ENCODE measurements at places on chromosomes 12 and 14.

- no peak for DNase-seq
These were observed 370.6 kb upstream of the PRICKLE1 start for GRCh38 chr12:42960087-42960527.

DNA sequence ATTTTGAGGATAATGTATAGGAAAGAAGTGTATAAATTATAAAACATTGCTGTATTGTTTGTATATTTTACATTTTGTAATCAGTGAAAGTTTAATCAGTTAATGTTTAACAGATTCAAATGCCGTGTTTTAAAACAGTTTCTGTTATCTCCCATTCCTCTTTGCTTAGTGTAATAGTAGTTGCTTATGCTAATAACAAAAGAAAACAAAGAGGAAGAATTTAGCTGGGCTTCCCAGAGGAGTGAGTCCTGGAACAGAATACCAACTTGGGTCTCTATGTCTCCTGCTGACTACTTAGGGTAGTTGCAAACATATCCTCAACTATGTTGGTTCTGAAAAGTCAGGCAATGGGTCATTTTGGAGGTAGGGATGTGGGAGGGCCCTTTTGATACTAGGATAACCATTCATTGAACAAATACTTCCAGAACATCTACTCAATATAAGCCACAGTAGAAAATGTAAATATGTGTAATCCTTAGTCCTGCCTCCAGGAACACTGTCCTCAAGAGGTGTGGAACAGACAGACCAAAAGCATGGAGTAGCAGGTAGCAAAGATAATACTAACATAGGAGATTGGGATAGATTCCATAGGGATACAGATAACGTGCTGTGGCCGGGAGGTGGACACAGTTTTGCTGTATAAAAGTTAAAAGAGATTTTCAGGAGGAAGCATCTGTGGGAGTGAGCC lies 36.1 kb upstream of the EVL start:
- no peak for DNase-seq

DNA sequence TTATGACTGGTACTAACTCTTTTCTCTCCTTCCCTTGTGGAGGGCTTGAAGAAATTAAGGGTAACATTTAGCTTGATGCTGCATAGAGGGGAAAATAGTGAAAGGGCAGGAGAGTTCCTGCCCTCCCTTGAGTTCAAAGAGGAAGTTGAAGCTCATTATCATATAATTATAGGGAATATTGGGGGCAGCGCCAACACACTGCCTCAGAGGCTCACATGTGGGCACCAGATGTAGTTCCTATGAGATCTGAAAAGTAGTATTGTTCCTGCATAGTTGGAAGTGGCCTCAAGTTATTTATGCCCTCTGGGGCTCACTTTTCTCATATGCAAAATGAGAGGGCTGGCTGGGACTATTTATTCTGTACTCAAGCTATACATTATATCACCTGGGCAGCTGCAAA lies 33.0 kb upstream of the FGF23 start:
- DNase-seq = no peak

DNA sequence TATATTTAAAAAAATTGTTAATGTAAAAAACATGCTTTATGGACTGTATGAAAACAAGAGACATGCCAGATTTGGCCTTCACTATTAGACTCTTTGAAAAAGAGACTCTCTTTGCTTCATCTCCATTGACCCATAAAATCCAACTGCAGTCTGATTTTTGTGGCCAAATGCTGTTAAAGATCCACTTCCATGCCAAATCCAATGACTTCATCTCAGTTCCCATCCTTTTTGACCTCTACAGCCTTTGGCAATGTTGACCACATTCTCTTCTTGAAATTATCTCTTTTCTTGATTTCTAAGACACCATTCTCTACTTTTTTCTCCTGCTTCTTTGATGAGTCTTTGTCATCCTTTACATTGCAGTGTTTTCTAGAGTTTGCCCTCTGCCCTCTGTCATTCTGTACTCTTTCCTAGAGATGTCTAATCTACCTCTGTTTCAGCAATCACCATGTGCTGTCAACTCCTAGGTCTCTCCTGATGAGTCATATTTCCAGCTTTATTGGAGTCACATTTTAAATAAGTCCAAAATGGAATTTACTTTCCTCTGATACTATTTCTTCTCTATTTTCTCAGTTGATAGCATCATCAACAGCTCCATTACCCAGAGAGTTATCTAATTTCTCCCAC lies 2.4 kb downstream of the TMPRSS12 start:
- no peak for DNase-seq

DNA sequence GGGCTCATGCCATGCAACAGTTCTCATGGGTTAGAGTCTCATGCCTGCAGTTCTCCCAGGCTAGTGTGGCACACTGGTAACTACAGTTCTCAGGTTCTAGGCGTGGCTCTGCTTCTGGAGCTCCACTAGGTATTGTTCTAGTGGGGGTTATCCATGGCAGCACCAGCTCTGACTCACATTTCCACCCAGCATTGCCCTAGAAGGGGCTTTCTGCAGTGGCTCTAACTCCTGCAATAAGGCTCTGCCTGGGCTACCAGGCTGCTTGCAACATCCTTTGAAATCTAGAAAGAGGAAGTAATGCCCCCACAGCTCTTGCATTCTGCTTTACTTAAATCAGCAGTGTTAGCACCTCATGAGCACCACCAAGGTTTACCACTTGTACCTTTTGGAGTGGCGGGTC lies 220.3 kb upstream of the ARID2 start:
- no peak for DNase-seq

DNA sequence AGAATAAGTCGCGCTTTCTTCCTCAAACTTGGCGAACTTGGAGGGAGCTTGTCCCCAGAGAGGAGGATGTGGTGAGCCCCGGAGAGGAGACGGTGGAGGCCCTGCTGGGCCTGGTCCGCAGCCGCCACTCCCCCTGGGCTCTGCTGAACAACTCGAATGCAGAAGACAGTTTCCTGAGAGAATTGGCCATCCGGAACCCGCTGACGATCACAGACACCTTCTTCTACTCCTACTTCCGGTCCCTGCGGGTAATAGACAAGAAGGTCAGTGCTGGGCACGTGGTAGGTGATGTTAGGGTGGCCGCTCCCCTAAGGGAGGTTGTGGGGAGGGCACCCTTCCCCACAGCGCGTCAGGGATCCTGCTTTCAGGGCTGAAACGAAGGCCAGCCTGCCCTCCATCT lies 1.6 kb downstream of the LRRC43 start:
- DNase-seq = no peak

DNA sequence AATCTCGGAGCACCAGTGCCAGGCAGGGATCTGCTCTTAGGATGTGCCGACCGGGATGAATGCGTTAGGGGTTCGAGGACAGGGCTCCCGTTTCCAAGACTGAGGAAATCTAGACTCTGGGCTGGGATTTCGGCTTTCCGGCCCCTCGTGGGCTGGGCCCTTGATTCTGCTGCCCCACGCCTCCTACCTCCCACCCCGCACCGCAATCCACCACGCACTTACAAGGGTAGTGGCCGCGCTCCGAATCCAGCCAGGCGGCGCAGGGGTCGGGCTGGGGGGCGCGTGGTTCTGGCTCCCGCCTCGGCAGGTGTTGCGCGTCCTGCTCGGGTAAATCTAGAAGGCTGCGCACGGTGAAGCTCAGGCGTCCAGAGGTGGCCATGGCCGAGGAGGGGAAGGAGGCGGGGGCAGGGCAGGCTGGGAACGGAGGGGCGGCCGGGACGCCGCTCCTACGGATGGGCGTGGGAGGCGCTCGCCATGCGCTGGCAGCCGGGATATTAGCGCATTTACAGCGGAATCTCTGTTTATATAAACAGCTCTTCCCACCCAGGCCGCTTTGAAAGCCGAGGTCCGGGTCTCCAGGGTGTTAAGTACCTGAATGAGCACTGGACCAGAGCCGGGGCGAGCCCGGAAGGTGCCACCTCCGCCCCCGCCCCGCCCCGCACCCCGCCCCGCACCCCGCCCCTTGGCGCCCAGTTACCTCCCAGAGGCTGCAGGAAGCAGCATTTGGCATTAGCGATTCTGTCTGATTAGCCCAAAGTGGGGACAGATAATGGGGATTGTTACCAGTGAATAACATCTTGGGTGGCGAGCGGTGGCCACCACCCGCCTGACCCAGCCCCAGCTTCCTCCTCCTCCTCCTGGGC lies at the start of gene NKX2-8:
NKX2-8 (minus strand) TSS at position 604 of the 863 bp plus-strand sequence; CDS start at position 379, 225 bp downstream.
- DNase-seq = no peak

DNA sequence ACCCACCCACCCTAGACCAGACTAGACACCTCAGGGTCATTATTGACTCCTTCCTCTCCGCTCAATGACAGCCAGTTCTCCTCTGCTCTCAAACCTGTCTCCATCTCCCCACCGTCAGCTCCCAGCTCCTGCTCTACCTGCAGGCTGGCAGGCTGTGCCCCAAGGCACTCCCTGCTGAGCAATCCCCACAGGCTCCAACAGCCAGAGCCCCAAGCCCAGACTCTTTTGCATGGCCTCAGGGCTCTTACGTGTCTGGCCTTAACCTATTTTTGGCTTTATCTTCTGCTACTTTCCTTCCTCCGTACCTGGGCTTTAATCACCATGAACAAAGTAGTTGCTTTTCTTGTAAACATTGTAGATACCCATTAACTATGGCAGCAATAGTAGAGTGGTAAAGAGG lies 162.9 kb upstream of the PRMT8 start:
- DNase-seq = no peak

DNA sequence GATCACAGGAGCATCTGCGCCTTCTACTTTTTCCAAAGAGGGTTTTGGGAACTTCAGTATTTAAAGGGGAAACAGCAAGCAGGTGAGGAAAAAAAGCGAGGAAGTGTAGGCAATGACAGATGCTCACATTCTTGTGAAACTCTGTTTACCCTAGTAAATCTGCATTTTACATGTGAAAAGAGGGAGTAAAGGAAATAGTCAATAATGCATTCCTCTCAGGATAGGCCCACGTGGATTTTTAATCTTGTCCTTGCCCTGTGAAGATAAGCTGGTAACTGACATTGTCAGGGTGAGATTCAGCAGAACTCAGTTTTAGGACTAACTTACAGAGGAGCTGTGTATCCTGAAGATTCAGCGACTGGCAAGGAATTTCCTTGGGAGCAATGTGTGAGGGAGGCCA lies 1119.2 kb upstream of the TMEM132C start:
- no peak for DNase-seq

GRCh38 chr14:91419044-91419397 lies 1.4 kb upstream of the CCDC88C start:
- DNase-seq = no peak

DNA sequence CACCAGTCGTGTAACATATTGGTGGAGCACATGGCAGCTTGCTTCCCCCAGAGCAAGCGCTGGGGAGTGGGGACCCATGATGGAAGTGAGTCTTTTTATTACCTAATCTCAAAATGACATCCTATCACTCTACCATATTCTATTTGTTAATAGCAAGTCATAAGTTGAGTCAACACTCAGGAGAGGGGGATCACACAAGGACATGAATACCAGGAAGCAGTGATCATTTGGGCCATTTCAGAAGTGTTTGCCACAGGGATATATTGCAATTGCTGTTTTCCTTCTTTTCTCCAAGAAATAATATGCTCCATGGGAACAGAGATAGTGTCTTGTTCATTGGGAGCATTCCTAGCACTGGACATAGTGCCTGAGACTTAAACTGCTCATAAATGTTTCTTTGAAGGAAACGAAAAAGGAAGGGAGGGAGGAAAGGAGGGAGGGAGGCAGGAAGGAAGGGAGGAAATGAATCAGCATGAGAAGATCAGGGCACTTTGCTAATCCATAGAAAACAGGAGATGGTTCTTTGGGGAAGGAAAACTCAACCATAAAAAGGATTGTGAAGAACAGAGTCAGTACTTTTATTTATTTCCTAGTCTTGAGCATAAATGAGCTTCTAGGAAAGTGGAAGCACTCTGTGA lies 39.2 kb upstream of the EEA1 start:
- DNase-seq = no peak

DNA sequence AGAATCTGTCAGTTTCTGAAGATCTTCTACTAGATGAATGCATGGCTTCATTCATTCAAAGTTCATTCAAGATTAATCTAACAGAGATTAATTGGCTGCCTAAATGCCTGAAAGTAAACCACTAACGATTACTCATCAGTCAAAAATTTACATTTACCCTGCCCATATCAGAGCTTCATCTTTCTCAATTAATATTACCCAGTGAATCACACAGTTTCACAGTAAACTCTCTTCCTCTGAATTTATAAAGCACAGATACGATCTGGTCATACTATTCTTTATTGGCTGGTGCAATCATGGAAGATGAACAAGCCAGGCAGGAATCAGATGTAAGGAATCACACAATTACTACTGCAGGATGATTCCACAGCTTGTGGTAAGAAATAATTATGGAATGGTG lies 377.7 kb downstream of the SLC16A7 start:
- DNase-seq = no peak
